ENCODE measurements at places on chromosomes 16 and 17. TPM values are rescaled to one million over a fixed set of nuclear protein-coding genes. Genes with fewer than 3 reads are reported as not detected.
A peak's percentile ranks its signal among the peaks of the same experiment; 100 is the strongest.

The SDR42E1 gene
- total RNA-seq: 0.35 TPM

DNA sequence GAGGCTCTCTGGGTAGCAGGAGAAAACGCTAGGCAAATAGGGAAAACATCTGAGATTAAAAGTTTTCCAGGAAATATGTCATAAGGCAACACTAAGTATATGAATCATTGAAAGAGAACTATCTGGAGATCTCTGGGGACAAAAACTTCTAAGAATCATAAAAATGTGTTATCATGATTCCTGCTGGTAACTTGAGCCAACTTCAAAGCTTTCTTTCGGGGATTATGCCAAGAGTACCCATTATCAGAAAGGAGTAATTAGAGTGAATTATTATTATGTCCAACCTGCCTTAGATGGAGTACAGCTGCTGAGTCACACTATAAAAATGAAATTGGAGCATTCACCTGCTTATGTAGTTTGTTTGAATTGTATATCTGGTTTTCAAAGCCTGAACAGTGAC is 488.5 kb upstream of the SOX9 start:
- H3K4me1 ChIP-seq: peaks cover 32% of the 10 kb centered on the region
- H3K27me3 ChIP-seq: no peaks in the 10 kb centered on the region
- H3K36me3 ChIP-seq: no peaks in the 10 kb centered on the region
- peak overlapping the region; percentile 70 for H3K27ac ChIP-seq
- DNase-seq: no peak

- no peaks in the 10 kb centered on the region for H3K27me3 ChIP-seq
- no peak overlapping the region for H3K27ac ChIP-seq
- DNase-seq: no peak
- H3K4me3 ChIP-seq: no peak overlapping the region
These were observed 28.4 kb downstream of the KDM8 start for GRCh38 chr16:27231692-27232060.

DNA sequence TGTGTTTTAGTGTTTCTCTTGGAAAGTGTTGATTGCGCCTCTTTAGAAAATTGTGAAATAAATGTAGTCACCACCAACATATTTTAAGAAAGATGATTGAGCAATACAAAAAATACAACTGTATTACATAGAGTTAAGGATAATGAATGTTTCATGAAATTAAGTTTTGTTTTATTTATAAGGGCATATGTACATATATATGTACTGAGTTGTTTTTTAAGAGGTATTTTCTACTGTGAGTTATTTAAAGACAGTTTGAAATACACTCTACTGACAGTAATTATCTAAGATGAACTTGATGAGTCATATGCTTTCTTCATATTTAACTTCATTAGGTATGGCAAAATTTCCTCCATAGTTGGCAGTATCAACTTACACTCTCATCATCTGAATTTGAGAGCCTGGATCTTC is 411.7 kb downstream of the HS3ST3B1 start:
- H3K4me1 ChIP-seq: no peaks in the 10 kb centered on the region
- no peak overlapping the region for H3K27ac ChIP-seq
- H3K27me3 ChIP-seq: peaks cover under 1% of the 10 kb centered on the region
- DNase-seq: no peak
- no peak overlapping the region for H3K4me3 ChIP-seq

The ST6GALNAC2 gene
- total RNA-seq: 1.5 TPM

- peaks cover 41% of the 10 kb centered on the region for H3K36me3 ChIP-seq
- no peak overlapping the region for H3K27ac ChIP-seq
- DNase-seq: no peak
- no peaks in the 10 kb centered on the region for H3K4me1 ChIP-seq
- no peaks in the 10 kb centered on the region for H3K27me3 ChIP-seq
These were observed 119.2 kb downstream of the MAP2K6 start for GRCh38 chr17:69533481-69534234.

GRCh38 chr16:4395055-4395726 is 21.2 kb downstream of the CORO7 start:
- H3K4me1 ChIP-seq: peaks cover 29% of the 10 kb centered on the region
- H3K27ac ChIP-seq: peak overlapping the region; percentile 43
- peaks cover 5% of the 10 kb centered on the region for H3K36me3 ChIP-seq
- H3K4me3 ChIP-seq: no peak overlapping the region
- no peak for DNase-seq
- H3K27me3 ChIP-seq: no peaks in the 10 kb centered on the region

The SECTM1 gene
- 7.0 TPM for total RNA-seq

The ALOX15B gene
- not detected for total RNA-seq

- no peak for DNase-seq
- H3K27ac ChIP-seq: no peak overlapping the region
- H3K4me1 ChIP-seq: peaks cover 2% of the 10 kb centered on the region
These were observed 28.3 kb downstream of the LYRM1 start for GRCh38 chr16:20928774-20929411.

The SYNGR2 gene
- 52.7 TPM for total RNA-seq

GRCh38 chr17:58341861-58342475 is 10.0 kb downstream of the SUPT4H1 start:
- no peak overlapping the region for H3K4me3 ChIP-seq
- H3K4me1 ChIP-seq: peaks cover 24% of the 10 kb centered on the region
- no peak overlapping the region for H3K27ac ChIP-seq
- peaks cover 22% of the 10 kb centered on the region for H3K36me3 ChIP-seq
- H3K27me3 ChIP-seq: no peaks in the 10 kb centered on the region

- H3K27me3 ChIP-seq: peaks cover 2% of the 10 kb centered on the region
- H3K4me3 ChIP-seq: no peak overlapping the region
- DNase-seq: no peak
- no peak overlapping the region for H3K27ac ChIP-seq
- H3K4me1 ChIP-seq: peaks cover 11% of the 10 kb centered on the region
These were observed 14.7 kb upstream of the KLHDC4 start for GRCh38 chr16:87780385-87780989.

The TEX14 gene
- total RNA-seq: 0.20 TPM

DNA sequence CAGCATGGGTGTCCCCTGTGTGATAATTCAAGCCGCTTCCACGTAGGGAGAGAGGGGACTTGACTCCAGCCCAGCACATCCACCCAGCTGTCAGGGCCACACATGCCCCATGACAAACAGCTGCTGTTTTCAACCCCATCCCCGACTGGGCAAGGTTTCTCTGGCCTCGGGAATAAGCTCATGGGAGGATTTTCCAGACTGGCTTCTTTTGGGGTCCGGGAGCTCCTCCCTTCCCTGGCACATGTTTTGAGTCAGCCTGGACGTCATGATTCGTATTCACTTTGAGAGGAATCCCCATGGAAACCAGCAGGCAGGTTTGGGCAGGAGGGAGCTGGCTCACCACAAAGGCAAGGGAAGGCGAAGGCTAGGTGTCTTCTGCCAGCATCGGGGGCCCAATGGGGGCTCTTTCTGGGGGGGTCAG is 156.4 kb downstream of the CMIP start:
- no peaks in the 10 kb centered on the region for H3K27me3 ChIP-seq
- no peaks in the 10 kb centered on the region for H3K36me3 ChIP-seq
- peak overlapping the region; percentile 98 for H3K27ac ChIP-seq
- DNase-seq: no peak
- no peak overlapping the region for H3K4me3 ChIP-seq

- no peaks in the 10 kb centered on the region for H3K36me3 ChIP-seq
- no peak for DNase-seq
- peaks cover 28% of the 10 kb centered on the region for H3K4me1 ChIP-seq
- H3K4me3 ChIP-seq: no peak overlapping the region
These were observed 273.0 kb downstream of the CEP112 start for GRCh38 chr17:65918916-65919315.

DNA sequence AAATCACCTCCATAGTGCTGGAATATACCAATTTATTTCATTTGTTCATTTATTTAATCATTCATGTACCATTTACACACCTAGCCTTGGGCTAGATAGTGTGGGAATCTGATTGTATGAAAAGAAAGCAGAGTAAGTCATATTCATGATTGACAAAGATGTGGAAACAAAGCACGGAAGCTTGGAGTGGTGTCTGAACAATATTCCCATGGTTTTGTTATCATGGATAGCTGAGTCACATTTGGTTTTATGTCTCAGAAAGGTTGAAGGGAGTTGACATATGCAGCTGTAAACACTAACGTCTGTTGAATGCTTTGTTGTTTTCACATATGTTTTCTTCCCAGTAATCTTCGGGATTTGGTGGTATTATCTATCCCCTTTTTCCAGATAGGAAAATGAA is 76.6 kb downstream of the MAP2K4 start:
- H3K4me3 ChIP-seq: no peak overlapping the region
- H3K36me3 ChIP-seq: peaks cover 49% of the 10 kb centered on the region
- no peak overlapping the region for H3K27ac ChIP-seq
- no peaks in the 10 kb centered on the region for H3K27me3 ChIP-seq

- peaks cover 4% of the 10 kb centered on the region for H3K27me3 ChIP-seq
- H3K4me1 ChIP-seq: peaks cover 35% of the 10 kb centered on the region
- no peak overlapping the region for H3K27ac ChIP-seq
- H3K36me3 ChIP-seq: no peaks in the 10 kb centered on the region
- no peak overlapping the region for H3K4me3 ChIP-seq
- DNase-seq: no peak
These were observed 64.8 kb upstream of the ADAMTS18 start for GRCh38 chr16:77499373-77500285.

The SLC5A10 gene
- 0.25 TPM for total RNA-seq

DNA sequence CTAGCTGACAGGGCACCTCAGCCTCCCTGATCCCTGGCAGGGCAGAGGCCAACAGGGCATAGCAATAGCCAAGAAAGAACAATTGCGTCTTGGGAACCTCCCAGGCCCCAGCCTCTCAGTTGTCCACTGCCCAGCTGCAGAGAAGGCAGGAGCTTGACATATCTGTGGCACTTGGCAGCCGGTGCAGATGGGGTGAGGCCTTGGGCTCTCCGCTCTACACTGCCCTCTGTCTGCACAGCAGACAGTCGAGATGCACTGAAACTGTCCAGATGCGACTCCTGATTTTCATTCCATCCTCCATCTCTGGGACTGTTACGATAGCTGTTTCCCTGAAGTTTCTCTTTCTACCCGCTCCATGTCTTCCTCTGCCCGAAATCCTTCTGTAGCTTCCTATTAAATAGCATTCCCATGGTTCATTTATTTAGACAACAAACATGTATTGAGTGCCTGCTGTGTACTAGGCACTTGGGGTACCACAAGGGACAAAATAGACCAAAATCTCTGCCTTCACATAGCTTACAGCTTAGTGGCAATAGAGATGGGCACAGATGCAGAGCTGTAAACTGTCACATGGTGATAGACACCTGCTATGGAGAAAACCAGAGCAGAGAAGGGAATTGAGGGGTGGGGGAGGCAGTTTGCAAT is 3.3 kb downstream of the POLR3E start:
- no peak overlapping the region for H3K27ac ChIP-seq
- peaks cover 15% of the 10 kb centered on the region for H3K36me3 ChIP-seq

The MAF gene
- total RNA-seq: 12.9 TPM

DNA sequence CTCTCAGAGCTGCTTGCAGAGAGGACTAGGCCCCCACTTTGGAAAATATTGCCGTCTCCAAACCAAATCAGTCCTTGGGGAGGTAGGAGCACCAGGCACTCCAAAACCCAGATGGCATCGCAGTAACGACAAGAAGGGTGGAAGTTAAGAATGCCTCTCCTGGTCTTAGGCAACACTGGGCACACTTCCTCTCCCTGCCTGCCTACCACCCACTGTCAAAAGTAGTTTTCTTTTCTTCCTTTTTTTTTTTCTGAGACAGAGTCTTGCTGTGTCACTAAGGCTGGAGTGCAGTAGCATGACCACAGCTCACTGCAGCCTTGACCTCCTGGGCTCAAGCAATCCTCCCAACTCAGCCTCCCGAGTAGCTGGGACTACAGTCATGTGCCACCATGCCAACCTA is 47.2 kb downstream of the SRL start:
- DNase-seq: no peak
- H3K27ac ChIP-seq: no peak overlapping the region
- no peaks in the 10 kb centered on the region for H3K27me3 ChIP-seq
- H3K36me3 ChIP-seq: no peaks in the 10 kb centered on the region
- H3K4me3 ChIP-seq: no peak overlapping the region
- H3K4me1 ChIP-seq: no peaks in the 10 kb centered on the region

GRCh38 chr17:33085256-33085655 is 93.6 kb downstream of the SPACA3 start:
- H3K27ac ChIP-seq: no peak overlapping the region

GRCh38 chr17:64442541-64442971 is 6.4 kb upstream of the MILR1 start:
- H3K27ac ChIP-seq: no peak overlapping the region
- no peaks in the 10 kb centered on the region for H3K27me3 ChIP-seq
- no peak overlapping the region for H3K4me3 ChIP-seq

DNA sequence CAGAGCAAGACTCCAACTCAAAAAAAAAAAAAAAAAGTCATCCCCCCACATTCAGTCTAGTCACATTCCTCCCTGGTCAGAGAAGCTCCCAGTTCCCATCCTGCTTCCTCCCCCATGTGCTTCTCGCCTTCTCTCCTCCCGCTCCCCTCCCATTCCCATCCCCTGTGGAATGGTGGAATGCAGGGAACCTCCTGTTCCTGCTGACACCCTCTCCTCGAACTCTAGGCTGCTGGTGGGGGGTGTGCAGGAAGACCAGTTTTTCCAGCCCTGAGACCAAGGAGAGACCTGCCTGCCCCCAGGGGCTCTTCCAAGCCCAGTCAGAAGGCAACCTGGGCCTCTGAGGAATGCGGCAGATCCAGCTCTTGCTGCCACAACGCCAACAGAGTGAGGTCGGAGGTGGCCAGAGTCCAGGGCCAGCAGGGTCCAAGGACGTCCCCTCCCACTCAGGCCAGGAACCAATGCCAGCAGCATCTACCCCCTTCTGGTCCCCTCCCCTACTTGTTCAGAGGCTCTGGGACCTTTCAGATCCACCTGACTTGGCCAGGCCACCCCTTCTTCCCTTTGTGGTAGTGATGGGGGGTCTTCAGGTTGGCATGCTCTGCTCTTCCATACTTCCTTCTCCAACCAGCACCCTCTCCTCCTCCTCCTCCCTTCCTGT is 39.3 kb upstream of the TAC4 start:
- DNase-seq: no peak
- peaks cover 50% of the 10 kb centered on the region for H3K4me1 ChIP-seq
- peak overlapping the region; percentile 88 for H3K27ac ChIP-seq

DNA sequence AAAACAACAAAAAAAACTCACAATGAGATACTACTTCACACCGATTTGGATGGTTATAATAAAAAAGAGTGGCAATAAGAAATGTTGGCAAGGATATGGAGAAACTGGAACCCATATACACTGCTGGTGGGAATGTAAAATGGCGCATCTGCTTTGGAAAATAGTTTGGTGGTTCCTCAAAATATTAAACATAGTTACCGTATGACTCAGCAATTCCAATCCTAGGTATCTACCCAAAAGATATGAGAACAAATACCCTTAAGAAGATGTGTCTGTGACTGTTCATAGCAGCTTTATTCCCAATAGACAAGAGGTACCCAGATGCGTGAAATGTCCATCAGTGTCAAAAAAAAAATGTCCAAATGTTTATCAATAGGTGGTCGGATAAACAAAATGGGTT is 7.2 kb downstream of the CPPED1 start:
- peaks cover 5% of the 10 kb centered on the region for H3K36me3 ChIP-seq
- peaks cover 6% of the 10 kb centered on the region for H3K4me1 ChIP-seq
- no peak for DNase-seq
- no peaks in the 10 kb centered on the region for H3K27me3 ChIP-seq
